ENCODE measurements at places on chromosomes 12 and 14. TPM values are rescaled to one million over a fixed set of nuclear protein-coding genes. Genes with fewer than 3 reads are reported as not detected.
A peak's percentile ranks its signal among the peaks of the same experiment; 100 is the strongest.

DNA sequence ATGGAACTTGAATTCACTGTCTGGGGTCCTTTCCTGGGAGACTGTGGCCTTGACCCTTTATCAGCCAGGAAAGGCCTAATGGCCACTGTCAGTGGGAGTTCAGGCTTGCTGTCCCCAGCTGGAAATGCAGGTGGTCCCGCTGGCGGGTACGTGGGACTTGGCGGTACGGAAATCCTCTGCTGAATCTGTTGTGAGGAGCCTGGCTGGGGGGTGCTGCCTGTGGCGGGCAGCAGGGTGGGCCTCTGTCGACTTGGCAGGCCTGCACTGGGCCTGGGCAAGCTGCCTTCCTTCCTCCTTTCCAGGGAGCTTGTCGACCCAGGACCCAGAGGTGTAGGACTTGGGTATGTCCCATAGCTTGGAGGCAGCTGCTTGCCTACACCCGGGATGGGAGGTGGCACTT is 26.3 kb downstream of the ZFYVE21 start:
- DNase-seq = peak; percentile 54
- peaks cover 14% of the 10 kb centered on the region for H3K4me1 ChIP-seq
- no peaks in the 10 kb centered on the region for H3K27me3 ChIP-seq
- no peak overlapping the region for H3K4me3 ChIP-seq

The C12orf50 gene
- total RNA-seq = not detected

The RPGRIP1 gene
- not detected for total RNA-seq

The CAPS2 gene
- total RNA-seq = 2.4 TPM

DNA sequence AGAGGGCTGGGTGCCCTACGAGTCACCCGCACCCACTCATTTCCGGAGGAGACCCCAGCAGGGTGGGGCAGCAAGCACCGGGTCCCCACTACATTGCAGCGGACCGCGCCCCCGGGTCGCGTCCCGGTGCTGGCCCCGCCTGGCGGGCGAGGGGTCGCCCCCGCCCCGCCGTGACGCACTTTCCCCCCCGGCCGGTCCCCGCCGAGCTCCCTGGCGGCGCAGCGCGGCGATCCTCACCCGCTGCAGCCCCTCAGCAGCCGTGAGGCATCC is 106.1 kb downstream of the PRICKLE1 start:
- H3K27ac ChIP-seq = peak overlapping the region; percentile 92
- peak overlapping the region; percentile 94 for H3K4me3 ChIP-seq
- peaks cover 2% of the 10 kb centered on the region for H3K36me3 ChIP-seq
- H3K4me1 ChIP-seq = peaks cover 33% of the 10 kb centered on the region
- H3K27me3 ChIP-seq = no peaks in the 10 kb centered on the region
- DNase-seq = peak; percentile 74

DNA sequence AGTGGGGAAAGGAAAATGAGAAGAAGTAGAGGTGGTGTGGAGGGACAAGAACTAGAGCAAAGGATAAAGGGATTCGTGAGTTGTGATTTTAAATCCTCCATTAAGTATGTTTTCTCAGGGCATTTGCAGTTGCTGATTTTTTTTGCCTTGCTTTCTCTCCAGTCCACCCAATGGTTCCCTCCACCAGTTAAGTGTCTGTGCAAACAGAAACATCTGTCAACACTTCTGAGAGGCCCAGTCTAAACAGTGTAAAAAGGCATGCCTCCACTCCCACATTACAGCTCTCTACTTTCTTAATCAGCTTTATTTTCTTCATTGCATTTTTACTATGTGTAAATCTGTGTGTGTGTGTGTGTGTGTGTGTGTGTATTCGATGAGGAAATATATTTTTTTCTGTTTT is 141.2 kb downstream of the PPFIA2 start:
- no peak overlapping the region for H3K27ac ChIP-seq
- no peak overlapping the region for H3K4me3 ChIP-seq
- no peaks in the 10 kb centered on the region for H3K36me3 ChIP-seq
- DNase-seq = no peak

DNA sequence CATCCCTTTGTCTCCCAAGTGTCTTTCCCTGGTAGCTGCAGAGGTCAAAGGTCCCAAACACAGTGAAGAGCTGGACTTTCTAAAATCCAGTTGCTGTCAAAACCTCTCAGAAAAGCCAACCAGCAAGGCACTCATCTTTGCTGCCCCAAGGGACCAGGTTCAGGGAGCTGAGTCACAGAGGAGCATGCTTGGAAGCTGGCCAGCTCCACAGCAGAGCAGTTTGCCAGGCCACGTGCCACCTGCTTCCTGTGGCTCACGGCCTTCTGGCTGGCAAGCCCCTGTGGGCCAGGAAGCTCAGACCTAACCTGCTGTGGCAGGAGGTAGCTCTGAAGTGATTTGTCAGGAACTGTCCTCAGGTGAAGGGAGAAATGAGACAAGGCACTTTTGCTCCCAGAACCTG is 3.6 kb downstream of the ISCU start:
- DNase-seq = no peak
- peaks cover 31% of the 10 kb centered on the region for H3K36me3 ChIP-seq
- no peaks in the 10 kb centered on the region for H3K27me3 ChIP-seq
- H3K4me1 ChIP-seq = peaks cover 42% of the 10 kb centered on the region

GRCh38 chr12:9115731-9116559 is at the start of gene A2M:
Gene A2M, minus strand, starts transcription at chr12:9115919. Its CDS starts 70 bp downstream, at chr12:9115849.
- H3K36me3 ChIP-seq = no peaks in the 10 kb centered on the region
- H3K27me3 ChIP-seq = no peaks in the 10 kb centered on the region
- H3K27ac ChIP-seq = no peak within 1 kb of the TSS
- DNase-seq = no peak
- H3K4me1 ChIP-seq = peaks cover 17% of the 10 kb centered on the region

DNA sequence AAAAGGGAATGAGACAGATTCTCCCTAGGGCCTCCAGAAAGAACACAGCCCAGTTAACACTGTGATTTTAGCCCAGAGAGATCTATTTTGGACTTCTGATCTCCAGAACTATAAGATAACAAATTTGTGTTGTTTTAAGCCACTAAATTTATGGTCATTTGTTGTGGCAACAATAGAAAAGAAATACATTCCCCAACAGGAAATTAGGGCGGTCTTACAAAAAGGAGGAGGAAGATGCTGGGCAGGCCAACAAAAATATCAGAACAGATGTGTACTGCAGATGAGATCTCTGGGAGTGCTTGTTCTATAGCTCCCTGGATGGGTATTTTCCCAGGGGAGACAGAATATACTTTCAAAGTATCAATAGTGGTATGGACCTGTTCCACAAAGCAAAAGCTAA is 32.0 kb upstream of the SOCS2 start:
- no peak overlapping the region for H3K4me3 ChIP-seq
- DNase-seq = no peak
- no peak overlapping the region for H3K27ac ChIP-seq
- no peaks in the 10 kb centered on the region for H3K27me3 ChIP-seq
- H3K36me3 ChIP-seq = no peaks in the 10 kb centered on the region

- no peak for DNase-seq
- H3K27me3 ChIP-seq = peaks cover 67% of the 10 kb centered on the region
- H3K36me3 ChIP-seq = peaks cover 3% of the 10 kb centered on the region
- H3K4me1 ChIP-seq = peaks cover 11% of the 10 kb centered on the region
- H3K27ac ChIP-seq = no peak overlapping the region
Measured at GRCh38 chr14:76136476-76137110, 15.1 kb upstream of the GPATCH2L start.

DNA sequence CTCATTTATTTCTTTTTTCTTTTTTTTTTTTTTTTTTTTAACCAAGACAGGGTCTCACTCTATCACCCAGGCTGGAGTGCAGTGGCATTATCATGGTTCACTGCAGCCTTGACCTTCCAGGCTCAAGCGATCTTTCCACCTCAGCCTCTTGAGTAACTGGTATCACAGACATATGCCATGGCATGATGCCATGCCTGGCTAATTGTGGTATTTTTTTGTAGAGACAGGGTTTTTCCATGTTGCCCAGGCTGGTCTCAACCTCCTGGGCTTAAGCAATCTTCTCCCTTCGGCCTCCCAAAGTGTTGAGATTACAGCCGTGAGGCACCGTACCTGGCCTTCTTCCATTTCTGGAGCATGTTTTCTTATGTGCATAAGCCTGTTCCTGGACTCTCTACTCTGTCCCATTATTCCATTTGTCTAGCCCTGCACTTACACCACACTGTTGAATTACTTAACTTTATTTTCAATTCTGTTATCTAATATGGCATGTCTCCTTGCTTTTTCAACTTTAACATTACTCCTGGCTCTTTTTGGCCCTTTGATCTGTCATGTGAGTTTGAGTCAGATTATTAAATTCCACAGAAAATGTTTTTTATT is 47.9 kb upstream of the PTGDR start:
- DNase-seq = no peak
- H3K27ac ChIP-seq = no peak overlapping the region
- no peaks in the 10 kb centered on the region for H3K36me3 ChIP-seq
- H3K4me1 ChIP-seq = no peaks in the 10 kb centered on the region

The NDRG2 gene
- total RNA-seq = 6.9 TPM

- peaks cover 8% of the 10 kb centered on the region for H3K4me1 ChIP-seq
- H3K36me3 ChIP-seq = no peaks in the 10 kb centered on the region
- H3K4me3 ChIP-seq = no peak overlapping the region
- H3K27me3 ChIP-seq = peaks cover 9% of the 10 kb centered on the region
- H3K27ac ChIP-seq = no peak overlapping the region
Measured at GRCh38 chr14:103194256-103195045, 71.2 kb downstream of the TNFAIP2 start.

The TMBIM4 gene
- total RNA-seq = 34.1 TPM

GRCh38 chr14:50123062-50123461 is 6.7 kb upstream of the VCPKMT start:
- DNase-seq = no peak
- H3K4me1 ChIP-seq = no peaks in the 10 kb centered on the region
- no peaks in the 10 kb centered on the region for H3K27me3 ChIP-seq
- H3K36me3 ChIP-seq = peaks cover 26% of the 10 kb centered on the region
- H3K4me3 ChIP-seq = no peak overlapping the region
- H3K27ac ChIP-seq = no peak overlapping the region

GRCh38 chr12:49296836-49297694 is 2.1 kb downstream of the PRPH start:
- H3K36me3 ChIP-seq = peaks cover 1% of the 10 kb centered on the region
- peak; percentile 90 for DNase-seq
- peaks cover 10% of the 10 kb centered on the region for H3K4me1 ChIP-seq
- H3K27me3 ChIP-seq = peaks cover 36% of the 10 kb centered on the region

DNA sequence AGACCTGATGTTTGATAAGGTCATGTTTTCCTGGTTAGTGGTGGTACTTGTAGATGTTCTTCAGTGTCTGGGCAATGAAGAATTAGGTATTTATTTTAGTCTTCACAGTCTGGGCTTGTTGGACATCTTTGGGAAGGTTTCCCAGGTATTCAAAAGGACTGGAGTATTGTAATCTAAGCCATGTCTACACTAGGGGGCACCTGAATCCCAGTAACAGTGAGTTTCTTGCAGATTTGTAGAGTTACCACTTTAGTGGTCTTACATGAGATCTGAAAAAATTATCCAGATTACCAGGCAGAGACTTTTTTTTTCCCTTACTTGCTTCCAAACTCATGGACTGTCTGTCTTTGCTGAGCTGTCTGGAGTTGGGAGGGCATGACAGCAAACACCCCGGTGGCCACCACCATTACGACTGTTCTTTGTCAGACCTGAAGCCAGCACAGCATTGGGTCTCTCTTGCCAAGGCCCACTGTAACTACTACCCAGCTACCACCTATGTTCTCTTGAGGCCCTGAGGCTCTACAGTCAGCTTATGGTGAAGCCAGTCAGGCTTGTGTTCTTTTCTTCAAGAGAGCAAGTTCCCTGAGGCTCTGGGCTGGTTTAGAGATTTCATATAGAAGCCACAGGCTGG is 820.7 kb upstream of the FBXO33 start:
- H3K27ac ChIP-seq = no peak overlapping the region
- H3K4me1 ChIP-seq = no peaks in the 10 kb centered on the region
- H3K27me3 ChIP-seq = peaks cover 1% of the 10 kb centered on the region
- no peak for DNase-seq

- no peaks in the 10 kb centered on the region for H3K27me3 ChIP-seq
- no peak for DNase-seq
- no peaks in the 10 kb centered on the region for H3K4me1 ChIP-seq
Measured at GRCh38 chr14:66414511-66414910, 71.7 kb upstream of the CCDC196 start.

DNA sequence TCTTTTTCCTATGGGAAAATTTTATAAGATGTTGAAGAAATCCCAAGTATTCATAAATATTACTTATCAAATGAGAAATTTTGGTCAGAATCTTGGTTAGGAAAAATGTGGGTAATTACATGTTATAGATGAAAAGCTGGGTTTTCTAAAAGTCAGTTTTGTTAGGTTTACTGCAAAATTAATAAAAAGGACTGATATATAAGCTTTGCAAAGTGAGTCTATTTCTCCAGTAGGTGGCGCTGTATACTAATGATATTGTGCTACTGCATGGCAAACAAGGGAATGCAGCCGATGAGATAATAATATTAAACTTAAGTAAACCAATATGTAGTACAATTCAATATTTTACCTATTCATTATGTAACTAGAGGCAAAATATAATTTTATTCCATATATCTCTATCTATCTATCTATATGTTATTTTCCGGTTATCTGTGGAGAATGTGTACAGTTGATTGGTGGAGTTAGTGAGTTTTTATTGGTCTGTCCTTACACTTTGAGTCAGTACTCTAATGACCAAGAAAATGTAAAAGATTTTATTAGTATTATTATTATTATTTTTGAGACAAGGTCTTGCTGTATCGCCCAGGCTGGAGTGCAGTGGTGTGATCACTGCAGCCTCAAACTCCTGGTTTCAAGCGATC is 32.9 kb downstream of the MIPOL1 start:
- no peaks in the 10 kb centered on the region for H3K27me3 ChIP-seq
- no peaks in the 10 kb centered on the region for H3K4me1 ChIP-seq
- DNase-seq = no peak
- H3K27ac ChIP-seq = no peak overlapping the region
- H3K36me3 ChIP-seq = peaks cover 3% of the 10 kb centered on the region
- H3K4me3 ChIP-seq = no peak overlapping the region

- H3K4me1 ChIP-seq = peaks cover 41% of the 10 kb centered on the region
- no peaks in the 10 kb centered on the region for H3K36me3 ChIP-seq
- DNase-seq = no peak
- peak overlapping the region; percentile 98 for H3K4me3 ChIP-seq
- H3K27ac ChIP-seq = peak overlapping the region; percentile 99
Measured at GRCh38 chr14:35292770-35293561, 784 bp downstream of the PSMA6 start.

DNA sequence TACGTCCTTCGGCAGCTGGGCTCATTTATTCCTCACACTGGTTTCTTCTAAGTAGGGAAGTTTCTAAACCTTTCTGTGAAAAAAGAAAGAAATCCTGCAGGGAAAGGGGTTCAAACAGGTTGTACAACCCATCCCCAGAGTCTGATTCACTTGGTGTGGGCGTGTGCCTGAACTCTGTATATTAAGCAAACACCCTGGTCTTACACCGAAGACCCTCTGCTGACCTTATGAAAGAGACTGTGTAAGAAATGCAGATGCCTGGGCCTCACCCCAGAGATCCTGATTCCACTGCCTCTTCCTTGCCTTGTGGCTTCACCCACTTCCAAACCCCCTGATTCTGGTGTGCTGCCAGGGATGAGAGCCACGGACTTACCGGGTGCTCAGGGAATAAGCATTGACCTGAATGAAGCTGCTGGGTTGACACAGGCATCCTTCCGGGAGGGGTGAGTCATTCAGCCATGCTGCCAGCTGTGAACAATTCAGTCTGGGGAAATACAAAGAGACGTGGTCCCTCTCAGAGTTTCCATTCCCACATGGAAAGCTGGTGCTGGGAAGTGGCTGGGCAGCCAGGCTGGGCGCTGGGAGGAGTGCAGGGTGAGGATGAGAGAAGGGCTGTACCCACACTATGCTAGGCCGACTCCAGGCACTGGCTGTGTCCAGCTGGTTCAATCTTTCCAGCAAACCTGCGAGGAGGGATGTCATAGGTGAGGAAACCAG is 26.5 kb upstream of the ACTN1 start:
- peak overlapping the region; percentile 50 for H3K4me3 ChIP-seq
- H3K27ac ChIP-seq = peak overlapping the region; percentile 92
- no peaks in the 10 kb centered on the region for H3K36me3 ChIP-seq
- H3K4me1 ChIP-seq = peaks cover 46% of the 10 kb centered on the region
- H3K27me3 ChIP-seq = no peaks in the 10 kb centered on the region

The PLEKHG3 gene
- 131 TPM for total RNA-seq

All from chondrocyte (in vitro differentiated cells).